ENCODE measurements at places on chromosomes 7 and 10.

DNA sequence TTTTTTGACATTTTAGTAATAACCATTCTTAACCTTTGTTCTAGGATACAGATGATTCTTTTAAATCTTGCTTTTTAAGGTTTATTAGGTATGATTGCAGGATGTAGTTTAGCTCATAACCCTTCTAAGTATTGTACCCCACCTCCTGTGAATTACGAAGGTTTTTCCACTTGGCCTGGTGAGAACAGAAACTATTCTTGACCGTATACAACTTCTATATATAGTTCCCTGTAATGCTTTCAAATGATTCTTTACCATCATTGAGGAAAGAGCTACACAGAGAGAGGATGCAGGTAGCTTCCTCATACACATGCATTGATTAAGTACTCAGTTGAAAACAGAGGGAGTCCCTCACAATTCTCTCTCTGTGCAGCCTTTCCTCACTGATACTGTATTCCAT, 86.3 kb downstream of the PALS2 start:
- DNase-seq: no peak

GRCh38 chr7:30799976-30800661, 28.9 kb downstream of the MINDY4 start:
- no peak for DNase-seq

DNA sequence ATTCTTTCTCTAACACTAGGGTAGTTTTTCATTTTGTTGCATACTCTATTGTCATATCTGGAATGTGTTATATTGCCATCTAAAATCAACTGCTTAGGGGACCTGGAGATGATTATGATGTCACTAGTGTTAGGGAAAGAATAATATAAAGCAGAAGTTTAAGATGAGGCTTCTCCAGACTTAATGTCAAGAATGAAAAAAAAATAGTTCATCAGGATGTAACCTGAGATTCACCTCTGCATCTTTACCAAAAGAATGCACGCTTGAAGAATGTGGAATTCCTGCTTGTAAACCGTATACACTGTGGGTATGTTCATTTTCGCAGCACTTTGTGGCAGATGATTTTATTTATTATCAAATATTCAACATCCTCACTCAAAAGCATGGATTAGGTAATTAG, 184.6 kb downstream of the ST7 start:
- no peak for DNase-seq

GRCh38 chr7:21253740-21254687, 173.9 kb upstream of the SP4 start:
- DNase-seq: peak; percentile 4

GRCh38 chr7:80960244-80960795, 41.5 kb upstream of the SEMA3C start:
- DNase-seq: no peak

DNA sequence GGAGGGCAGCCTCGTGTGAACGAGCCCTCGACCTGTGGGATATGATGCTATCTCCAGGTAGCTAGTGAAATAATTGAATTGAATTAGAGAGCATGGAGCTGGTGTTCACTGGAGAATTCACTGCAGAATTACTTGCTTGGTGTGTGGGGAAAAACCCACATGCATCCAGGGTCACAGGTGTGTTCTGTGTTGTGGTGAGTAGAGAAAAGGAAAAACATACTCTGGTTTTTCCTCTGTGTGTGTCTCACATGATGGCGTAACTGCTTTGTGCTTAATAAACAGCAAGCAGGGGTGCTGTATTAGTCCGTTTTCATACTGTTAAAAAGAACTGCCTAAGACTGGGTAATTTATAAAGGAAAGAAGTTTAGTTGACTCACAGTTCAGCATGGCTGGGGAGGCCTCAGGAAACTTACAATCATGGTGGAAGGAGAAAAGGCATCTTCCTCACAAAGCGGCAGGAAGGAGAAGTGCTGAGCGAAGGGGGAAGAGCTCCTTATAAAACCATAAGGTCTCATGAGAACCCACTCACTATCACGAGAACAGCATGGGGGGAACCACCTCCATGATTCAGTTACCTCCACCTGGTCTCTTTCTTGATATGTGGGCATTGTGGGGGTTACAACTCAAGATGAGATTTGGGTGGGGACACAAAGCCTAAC, 62.6 kb downstream of the TACR2 start:
- DNase-seq: no peak

DNA sequence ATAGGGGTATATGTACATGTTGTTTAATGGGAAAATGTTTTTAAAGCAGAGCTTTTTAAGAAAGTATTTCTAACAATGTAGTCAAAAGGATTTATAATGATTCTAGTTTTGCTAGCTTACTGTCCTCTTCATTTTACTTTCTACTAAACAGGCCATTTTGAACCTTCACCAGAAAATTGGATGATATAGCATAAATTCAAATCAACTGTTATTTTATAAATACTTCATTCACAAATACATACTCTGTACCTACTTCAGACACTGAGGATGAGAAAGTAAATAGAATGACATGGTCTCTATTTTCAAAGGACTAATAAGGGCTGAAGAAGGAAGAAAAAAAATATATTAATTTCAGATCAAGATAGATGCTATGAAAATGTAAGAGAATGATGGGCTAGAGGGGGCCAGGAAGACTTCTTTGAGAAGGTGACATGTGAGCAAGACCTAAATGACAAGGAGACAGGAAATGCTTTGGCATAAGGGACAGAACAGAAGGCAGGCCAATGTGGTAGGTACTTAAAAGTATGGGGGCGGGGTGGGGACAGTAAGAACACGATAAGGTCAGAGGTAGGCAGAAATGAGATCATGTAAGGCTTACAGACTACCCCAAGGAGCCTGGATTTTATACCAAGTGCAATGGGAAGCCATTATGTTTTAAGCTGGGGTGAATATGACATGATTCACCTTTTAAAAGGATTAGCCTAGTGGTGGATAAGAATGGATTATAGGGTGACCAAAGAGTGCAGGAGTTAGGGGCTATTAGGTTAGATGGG, 5.2 kb downstream of the NAMPT start:
- peak; percentile 27 for DNase-seq

- DNase-seq: no peak
Observed at GRCh38 chr10:14474656-14475055, 143.9 kb upstream of the FRMD4A start.

DNA sequence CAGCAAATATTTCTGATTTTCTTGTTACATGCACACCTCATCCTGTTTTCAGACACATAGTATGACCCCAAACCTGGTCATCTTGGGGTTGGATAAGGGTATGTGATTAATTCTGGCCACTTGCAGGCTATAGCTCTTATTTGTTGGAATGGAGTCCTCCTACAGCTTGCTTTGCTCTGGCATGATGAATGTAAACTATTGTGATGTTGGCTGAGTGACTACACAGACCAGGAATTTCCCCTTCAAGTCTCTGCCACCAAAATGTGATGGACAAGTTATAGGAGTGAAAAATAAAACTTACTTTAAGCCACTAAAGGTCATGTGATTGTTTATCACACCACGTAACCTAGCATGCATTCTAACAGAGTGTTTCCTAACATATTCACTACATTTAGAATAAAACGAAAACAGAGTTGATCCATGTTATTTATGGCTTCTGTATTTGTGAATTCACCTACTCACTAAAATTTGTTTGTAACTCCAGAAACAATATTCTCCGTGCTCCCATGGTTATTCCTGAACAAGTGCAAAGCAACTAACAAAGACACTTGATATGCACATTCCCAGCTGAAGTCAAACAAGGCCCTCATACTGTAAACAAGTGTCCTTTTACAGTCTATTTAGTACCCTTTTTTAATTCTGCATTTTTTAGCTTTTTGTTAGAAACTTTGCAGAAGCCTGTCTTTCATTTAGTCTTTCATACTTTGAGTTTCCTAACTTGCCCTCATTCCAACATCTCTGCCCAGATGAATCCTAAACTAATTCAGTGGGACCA, 599.2 kb upstream of the PCDH15 start:
- DNase-seq: no peak

GRCh38 chr7:114944745-114945625, 23.1 kb downstream of the MDFIC start:
- no peak for DNase-seq

- no peak for DNase-seq
Observed at GRCh38 chr7:134685250-134685649, 38.6 kb downstream of the BPGM start.

GRCh38 chr7:128810997-128811396, 19.2 kb upstream of the FLNC start:
- DNase-seq: no peak

DNA sequence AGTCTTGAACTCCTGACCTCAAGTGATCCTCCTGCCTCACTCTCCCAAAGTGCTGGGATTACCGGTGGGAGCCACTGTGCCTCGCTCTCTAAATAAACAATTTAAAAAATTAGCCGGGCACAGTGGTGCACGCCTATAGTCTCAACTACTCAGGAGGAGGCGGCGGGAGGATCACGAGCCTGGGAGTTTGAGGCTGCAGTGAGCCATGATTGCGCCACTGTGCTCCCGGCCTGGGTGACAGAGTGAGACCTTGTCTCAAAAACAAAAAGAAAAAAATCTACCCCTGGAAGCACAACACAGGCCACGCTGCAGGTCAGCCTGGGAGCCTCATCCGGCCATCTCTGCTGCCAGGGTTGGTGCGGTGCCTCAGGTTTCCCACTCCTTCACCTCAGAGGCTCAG, 3.8 kb upstream of the EIF3B start:
- no peak for DNase-seq

DNA sequence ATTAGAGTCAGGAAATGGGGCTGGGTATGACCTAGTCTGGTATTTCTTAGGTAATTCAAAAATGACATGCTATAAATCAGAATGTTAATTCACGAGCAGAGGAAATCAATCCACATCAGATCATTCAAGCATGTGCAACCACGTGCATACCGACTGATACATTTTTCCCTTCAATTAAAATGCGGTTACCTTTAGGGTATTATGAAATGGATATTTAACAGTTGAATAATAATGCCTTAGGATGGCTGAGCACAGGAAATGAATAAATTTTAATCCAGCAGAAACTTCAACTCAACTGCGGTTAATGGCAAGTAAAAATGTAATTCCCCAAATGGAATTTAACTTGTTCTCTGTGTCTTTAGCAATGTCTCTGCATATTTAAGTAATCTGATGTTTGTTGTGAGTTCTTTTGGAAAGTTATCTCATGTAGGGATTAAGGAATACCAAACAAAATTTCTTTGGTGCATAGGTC, 9.2 kb downstream of the CPA2 start:
- DNase-seq: no peak

GRCh38 chr10:32851301-32851700, 106.7 kb downstream of the ITGB1 start:
- no peak for DNase-seq

GRCh38 chr7:26627891-26628341, 236.5 kb downstream of the SKAP2 start:
- DNase-seq: no peak

DNA sequence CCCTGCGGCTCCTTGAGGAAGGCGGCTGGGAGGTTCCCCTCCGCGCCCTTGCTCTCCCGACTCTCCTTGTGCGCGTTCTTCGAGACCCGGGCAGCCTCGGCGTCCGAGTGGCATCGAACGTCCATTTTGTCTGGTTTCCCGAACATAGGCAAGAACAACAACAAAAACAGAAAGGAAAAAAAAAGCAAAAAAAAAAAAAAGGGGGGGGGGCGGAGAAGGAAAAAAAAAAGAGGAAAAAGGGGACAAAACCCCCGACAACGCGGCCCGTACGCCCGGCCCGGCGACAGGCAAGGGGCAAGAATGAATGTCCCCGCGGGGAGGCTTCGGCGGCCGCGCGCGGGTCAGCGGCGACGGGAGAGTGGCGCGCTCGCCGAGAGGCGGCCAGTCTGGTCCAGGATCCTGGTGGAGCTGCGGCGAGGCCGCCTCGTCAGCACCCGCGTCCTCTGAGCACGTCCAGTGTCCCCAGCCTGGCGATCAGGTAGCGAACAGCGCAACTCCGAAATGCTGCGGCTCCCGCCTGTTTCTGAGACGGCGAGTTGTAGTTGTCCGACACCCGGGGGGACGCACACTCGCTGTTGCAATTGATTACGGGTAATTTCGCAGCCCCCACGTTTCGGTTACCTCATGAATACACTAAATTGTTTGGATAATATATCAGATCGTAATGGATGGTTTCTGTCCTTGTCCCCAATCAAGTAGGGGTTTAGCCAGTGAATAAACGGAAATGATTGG, at the start of gene VAX1:
TSS of gene VAX1 (minus strand) at position 360 of the 732 bp plus-strand sequence. CDS start at position 146, 214 bp downstream.
- DNase-seq: no peak

- DNase-seq: no peak
Observed at GRCh38 chr7:111192614-111193413, 101.9 kb downstream of the LRRN3 start.

DNA sequence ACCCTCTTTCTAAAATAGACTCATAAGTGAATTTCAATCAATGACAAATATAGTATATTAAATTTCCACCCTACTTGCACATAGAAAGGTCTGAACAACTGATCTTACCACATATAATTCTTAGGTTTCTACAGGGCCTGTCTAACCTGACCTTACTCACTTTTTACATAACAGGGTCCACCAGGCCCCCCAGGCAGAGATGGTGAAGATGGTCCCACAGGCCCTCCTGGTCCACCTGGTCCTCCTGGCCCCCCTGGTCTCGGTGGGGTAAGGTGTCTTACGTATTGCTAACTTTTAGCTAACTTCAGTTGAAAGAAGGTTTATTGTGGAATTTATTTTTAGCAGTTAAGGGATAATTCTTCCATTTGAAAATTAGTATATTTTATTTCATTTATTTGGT, 5.3 kb downstream of the COL1A2 start:
- DNase-seq: no peak

GRCh38 chr7:2213551-2214215, 19.1 kb downstream of the MAD1L1 start:
- no peak for DNase-seq

DNA sequence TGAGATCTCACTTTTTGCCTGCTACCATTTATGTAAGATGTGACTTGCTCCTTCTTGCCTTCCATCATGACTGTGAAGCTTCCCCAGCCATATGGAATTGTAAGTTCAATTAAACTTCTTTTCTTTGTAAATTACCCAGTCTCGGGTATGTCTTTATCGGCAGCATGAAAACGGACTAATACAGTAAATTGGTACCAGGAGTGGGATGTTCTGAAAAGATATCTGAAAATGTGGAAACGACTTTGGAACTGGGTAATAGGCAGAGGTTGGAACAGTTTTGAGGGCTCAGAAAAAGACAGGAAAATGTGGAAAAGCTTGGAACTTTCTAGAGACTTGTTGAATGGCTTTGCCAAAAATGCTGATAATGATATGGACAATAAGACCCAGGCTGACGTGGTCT, 10.6 kb upstream of the GARIN1A start:
- no peak for DNase-seq
